Renal cortical epithelial cell (primary cell): ENCODE measurements at places on chromosomes 12 and 14. TPM values are rescaled to one million over a fixed set of nuclear protein-coding genes. Genes with fewer than 3 reads are reported as not detected.
A peak's percentile ranks its signal among the peaks of the same experiment; 100 is the strongest.

TRPV4 gene
- total RNA-seq, result 0.69 and 5.3 TPM in 2 replicates

GLIPR1L1 gene
- not detected in 2 replicates for total RNA-seq

AQP6 gene
- not detected in 2 replicates for total RNA-seq

DLGAP5 gene
- 0.94 and 29.0 TPM in 2 replicates for total RNA-seq

KRT74 gene
- total RNA-seq, result not detected in 2 replicates

OTX2 gene
- not detected in 2 replicates for total RNA-seq

TBX3 gene
- 2.8 and 6.3 TPM in 2 replicates for total RNA-seq

SYCP3 gene
- 0.15 TPM in 1 of 2 replicates, not detected in the other for total RNA-seq

RD3L gene
- not detected in 2 replicates for total RNA-seq

GRCh38 chr12:49672301-49673217 lies 34.6 kb downstream of the FMNL3 start:
- DNase-seq, result no peak

- DNase-seq, result peak; percentile 86
These were observed 87.5 kb downstream of the EPS8 start for GRCh38 chr12:15701631-15702156.

DNA sequence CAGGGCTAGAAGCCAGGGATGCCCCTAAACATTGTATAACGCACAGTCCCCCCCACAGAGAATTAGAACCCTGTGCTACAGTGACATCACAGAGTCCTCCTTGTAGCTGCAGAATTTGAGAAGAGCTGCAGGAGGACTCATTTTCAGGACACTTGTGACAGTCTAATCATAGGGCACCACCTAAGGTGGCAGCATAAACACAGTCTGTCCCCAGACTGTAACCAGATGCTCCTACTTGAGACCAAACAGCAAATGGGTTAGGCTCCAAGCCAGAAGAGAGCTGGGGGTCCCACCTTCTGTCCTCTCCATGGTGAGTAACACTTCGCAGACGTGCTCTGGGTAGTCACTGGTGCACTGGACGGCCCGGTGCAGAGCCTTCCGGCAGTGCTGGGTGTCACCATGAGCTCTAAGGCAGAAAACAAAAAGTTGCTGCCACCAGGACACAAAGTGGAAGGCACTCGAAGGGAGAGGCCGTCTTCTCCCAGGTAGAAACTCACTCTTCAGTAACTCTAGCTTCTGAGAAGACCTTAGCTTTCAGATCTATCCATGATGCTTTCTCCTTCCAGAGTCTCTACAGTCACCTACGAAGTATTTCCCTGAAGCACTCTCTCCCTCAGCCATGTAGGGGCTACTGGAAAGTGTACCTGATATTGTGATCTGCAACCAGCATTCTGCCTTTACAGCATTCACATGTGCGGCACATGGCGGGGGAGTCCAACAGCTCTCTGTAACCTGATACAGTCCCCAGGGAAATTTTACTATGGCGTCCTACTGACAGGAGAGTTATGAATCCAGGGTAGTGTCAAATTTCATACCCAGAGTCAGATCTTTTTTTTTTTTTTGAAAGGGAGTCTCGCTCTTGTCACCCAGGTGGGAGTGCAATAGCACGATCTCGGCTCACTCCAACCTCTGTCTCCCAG lies 17.1 kb downstream of the FICD start:
- DNase-seq, result no peak

DNA sequence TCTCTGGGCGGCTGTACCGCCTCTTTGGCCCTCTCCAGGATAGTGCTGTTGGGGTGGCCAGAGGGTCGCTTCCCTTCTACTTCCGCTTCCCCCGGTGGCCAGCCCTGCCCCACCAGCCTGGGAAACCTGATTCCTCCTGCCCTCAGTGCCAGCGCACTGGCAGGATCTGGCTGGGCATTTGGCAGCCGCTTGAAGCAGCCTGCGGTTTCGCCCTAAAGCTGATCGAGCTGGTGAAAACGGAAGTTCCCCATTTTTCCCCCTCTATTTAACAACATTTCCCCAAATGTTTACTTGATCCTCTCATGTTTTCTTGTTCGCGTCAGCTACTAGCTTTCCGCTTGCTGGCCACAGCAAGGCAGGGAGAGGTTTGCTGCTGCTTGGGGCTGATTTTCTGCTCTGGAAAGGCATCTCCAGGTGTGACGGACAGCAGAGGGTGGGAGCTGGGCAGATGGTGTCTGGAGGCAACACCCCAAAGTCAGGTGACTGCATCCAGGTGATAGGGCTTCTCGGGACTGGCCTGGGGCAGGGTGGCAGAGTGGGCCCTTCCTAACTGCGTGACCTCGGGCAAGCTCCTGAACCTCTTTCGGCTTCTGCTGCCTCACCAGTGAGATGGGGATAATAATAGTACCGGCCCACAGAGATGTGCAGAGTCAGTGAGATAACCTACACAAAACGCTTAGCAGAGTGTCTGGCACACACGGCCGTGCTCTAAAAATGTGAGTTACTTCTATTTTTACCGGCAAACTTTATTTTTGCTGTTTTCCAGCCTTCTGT lies 53.1 kb downstream of the TSPAN9 start:
- peak; percentile 83 for DNase-seq

GRCh38 chr12:57093415-57094207 lies 4.7 kb downstream of the NAB2 start:
- DNase-seq, result peak; percentile 45

GRCh38 chr14:24789378-24789884 lies 155.4 kb upstream of the GZMB start:
- no peak for DNase-seq

GRCh38 chr14:60645126-60645741 lies 4.0 kb downstream of the SIX1 start:
- no peak for DNase-seq

DNA sequence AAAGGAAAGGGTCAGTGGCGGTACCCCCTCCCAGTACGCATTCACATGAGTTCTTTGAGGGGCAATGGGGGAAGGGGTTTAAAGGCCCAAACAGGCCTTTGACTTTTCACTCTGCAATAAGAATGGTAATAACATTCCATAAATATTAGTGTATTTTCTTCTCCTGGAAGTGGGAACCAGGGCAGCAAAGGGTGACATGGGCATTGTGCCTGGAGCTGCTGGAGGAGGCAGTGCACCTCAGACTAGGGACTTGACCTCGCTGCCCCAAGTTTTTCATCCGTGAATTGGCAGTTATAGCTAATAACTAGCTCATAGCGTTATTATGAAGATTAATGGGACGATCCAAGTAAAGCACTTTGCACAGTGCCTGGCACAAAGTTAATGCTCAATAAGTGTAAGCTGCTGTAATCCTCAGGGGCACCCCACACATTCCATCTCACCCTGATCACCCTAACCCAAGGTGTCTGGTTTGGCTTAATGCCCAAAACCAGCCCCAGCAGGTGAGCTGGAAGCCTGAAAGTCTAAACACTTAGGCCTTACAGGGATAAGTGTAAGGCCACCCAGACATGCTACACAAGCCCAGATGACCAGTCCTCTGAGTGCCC lies 2.8 kb upstream of the KCNH3 start:
- peak; percentile 13 for DNase-seq

GRCh38 chr12:51339750-51340149 lies 6.7 kb downstream of the CELA1 start:
- no peak for DNase-seq

DNA sequence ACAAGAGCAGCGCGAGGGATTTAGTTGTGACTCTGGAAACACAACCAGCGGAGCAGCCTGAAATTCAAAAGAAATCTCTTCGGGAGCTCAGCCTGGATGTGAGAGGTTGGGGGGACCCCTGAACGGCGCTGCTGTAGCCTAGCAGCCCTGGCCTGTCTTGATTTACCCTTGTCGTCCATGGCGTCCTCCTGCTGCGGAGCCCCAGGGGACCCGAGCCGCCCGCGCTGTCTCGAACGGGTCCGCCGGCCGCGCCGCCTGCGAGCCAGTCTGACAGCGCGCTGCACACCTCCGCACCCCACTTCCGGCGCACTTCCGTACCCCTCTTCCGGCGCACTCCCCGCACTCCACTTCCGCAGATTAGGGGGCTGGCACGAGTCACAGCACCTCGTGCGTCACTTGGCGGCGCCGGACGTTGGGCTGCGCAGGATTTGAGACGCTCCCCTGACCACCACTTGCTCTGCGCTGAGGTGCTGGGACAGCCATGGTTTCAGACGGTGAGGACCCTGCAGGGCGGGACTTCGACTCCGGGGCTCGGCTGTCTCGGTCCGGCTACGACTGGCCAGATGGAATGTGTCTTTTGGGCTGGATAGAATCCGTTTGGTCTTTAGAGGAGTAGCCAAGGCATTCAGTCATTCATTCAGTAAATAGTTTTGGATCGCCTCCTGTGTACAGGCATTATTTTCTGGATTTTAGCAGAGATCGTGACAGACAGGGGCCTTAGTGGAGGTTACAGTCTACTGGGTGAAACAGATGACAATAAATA lies at the start of the genes EIF2B1 and GTF2H3:
Gene EIF2B1 (minus strand): TSS at position 308 of the 763 bp plus-strand sequence. CDS start 129 bp downstream, at position 179.
Gene GTF2H3 (plus strand): TSS at position 451 of the 763 bp plus-strand sequence. CDS start 31 bp downstream, at position 482.
- peak; percentile 91 for DNase-seq

GRCh38 chr14:100539003-100539660 lies 48.1 kb downstream of the BEGAIN start:
- DNase-seq, result no peak

DNA sequence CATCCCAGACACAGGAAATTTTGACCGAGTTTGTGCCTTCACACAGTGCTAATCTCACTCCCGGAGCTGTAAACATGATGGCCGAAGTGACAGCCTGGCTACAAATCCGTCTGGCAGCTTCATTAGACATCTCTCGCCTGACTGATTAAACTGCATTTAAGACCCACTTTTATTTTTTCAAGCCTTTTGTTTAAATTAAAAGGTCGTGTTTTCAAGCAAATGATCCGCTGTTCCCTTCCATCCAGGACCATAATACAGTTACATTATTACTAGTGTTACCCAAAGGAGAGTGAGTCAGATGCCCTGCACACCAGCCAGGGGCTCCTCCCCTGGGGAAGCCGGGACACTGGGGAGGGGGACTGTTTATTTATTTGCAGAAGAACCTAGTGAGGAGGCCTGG lies 200.2 kb downstream of the EXOC5 start:
- DNase-seq, result no peak

DNA sequence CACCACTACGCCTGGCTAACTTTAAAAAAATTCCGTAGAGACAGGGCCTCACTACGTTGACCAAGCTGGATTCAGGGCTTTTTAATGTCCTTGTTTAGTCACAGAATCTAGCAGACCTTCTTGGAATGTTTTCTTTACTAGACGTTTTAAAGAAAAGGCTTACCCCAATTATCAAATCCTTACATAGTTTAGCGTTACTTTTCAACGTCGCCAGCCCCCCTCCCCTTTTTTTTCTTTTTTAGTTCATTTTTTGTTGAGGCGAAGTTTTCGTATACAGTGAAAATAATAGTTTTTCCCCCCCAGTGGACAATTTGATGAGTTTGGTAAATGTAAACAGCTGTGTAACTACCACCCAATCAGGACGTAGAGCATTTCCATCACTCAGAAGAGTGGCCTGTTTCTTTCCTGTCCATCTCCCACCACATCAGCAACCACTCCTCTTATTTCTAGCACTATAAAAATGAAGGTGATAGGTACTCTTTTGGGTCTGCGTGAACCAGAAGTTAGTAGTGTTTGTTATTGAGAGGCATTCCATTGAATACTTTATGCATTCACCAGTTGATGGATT lies 753 bp upstream of the DLGAP5 start:
- DNase-seq, result peak; percentile 11

DNA sequence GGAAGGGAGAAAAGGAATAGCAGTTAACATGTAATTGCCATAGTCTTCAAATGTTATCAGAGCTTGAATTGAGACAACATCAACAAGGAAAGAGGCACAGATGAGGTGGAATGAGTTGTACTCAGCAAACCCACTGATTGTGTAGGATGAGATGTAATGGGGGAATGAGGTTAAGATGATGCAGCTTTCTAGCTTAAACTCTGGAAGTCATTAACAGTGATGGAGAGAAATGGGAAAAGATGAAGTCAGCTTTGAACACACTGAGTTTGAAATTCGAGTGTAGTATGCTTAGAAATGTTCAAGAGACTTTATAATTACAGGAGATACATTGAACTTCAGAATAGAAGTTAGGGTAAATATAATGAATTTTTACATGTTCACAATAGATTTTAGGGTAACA lies 106.9 kb downstream of the PRKD1 start:
- DNase-seq, result no peak

GRCh38 chr14:61196792-61197191 lies 84.3 kb downstream of the TMEM30B start:
- DNase-seq, result no peak

DNA sequence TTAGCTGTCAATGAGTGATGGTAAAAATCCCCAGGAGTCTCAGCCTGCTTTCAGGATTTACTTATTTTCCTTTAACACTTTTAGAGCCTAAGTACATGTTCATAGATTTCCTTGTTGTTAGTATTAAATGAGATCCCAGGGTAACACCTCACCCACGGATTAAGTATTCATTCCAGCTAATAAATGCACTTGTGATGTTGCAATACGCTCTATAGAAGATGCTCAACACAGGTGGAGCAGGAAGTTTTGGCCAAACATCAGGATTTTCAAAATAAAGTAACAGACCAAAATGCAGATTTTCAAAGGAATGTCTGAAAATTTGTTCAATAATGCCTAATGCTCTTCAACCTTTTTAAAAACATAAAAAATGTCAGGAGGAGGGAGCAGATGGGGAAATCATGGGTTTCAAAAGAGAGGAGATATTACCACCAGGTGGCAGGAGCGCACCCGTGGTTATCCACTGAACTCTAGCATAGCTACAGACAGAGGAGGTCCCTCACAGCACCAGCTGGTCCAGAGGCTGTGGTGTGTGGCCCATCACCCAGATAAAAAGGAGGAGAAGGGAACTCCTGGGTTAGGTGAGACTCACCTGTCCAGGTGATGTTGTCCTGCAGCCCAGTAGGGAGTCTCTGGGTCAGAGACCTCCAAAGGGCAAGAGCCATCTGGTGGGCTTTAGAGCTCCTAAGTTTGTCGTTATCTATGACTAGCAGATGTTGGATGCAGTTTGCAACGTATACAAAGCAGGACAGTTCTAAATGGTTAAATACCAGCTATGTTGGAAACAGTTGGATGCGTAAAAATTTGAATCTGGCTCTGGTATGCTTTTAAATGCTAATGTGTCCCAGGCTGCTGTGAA lies 1158.4 kb upstream of the TMEM132C start:
- peak; percentile 51 for DNase-seq

GRCh38 chr14:89618811-89619551 lies 201.9 kb upstream of the FOXN3 start:
- DNase-seq, result peak; percentile 9

DNA sequence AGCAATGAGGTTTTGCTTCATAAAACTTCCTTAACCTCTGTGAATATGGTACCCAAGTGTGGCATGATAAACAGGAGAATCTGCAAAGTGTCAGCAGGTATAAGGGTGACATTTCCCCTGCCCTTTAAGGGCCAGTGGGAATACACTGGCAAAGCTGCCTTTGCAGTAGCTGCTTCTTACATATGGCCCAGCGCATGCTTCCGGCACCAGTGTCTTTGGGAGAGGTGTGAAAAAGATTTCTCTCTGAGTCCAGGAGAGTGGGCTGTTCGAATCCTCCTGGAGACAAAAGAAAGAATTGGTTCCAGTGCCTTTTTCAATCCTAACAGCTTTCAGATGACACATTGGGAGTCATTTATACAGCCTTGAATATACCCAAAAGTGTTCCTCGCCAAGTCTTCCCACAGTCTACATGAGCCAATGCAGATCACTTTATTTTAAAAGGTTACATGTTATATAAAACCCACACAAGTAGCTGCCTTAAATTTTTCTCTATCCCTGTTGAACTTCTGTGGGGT lies 437.7 kb downstream of the PRKD1 start:
- no peak for DNase-seq
